A172 (cell line): ENCODE measurements at places on chromosomes 11 and 22. TPM values are rescaled to one million over a fixed set of nuclear protein-coding genes. Genes with fewer than 3 reads are reported as not detected.

DNA sequence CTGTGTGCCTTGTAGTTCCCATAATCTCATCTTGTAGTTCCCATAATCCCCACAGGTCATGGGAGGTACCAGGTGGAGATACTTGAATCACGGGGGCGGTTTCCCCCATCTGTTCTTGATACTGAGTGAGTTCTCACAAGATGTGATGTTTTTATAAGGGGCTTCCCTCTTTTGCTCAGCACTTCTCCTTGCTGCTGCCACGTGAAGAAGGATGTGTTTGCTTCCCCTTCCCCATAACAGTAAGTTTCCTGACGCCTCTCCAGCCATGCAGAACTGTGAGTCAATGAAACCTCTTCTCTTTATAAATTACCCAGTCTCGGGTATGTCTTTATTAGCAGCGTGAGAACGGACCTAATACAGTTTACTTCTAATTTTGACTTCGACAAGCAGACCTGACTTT is 14.0 kb upstream of the SMIM38 start:
- no peak for DNase-seq

DNA sequence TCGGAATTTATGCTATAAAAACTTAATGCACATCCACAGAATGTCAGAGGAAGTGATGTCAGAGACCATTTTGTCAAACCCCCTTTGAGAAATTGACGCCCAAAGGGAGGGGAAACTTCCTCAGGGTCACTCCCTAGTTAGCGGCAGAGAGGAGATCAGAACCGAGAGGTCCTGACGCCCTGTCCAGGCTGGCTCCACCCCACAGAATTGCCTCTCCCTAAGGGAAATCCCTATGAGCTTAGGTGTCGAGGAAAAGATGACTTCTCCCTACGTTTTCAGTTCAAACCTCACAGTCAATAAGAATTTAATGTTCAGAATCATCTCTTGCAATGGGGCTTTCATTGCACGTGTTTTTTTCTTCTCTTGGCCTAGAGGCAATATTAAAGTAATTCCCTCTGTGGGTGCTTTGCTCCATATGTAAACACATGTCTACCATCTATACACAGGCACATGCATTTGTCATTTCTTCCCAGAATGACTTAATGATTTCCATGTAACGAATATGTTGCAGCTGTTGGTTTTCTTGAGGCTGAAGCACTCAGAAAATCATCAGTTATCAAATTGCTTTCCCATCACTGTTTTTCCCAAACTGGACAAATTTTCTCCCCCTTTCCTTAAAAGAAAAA is 148.7 kb upstream of the TIMP3 start:
- DNase-seq = no peak

- DNase-seq = no peak
Observed at GRCh38 chr11:119964136-119965025, 173.5 kb downstream of the TRIM29 start.

DNA sequence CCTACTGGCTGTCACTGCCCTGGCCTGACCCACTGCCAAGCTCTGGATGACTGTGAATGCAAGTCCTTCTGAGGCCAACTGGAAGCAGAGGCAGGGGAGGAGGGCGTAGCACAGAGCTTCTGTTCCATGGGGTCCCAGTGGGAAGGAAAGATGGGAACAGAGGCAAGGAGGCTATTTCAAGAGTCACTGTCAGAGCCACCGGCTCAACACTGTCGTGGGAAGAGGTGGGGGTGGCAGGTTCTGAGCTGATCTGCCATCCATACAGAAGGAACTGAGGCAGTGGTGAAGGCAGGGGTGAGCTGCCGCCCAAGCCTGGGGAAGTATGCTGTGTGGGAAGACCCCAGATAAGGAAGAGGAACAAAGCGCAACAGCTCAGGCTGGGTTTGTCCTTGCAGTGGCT is 54.7 kb downstream of the SGSM3 start:
- DNase-seq = no peak

- no peak for DNase-seq
Observed at GRCh38 chr11:94960488-94960887, 12.9 kb downstream of the CWC15 start.

- DNase-seq = peak; percentile 4
Observed at GRCh38 chr11:123249354-123249753, 54.3 kb upstream of the CLMP start.

DNA sequence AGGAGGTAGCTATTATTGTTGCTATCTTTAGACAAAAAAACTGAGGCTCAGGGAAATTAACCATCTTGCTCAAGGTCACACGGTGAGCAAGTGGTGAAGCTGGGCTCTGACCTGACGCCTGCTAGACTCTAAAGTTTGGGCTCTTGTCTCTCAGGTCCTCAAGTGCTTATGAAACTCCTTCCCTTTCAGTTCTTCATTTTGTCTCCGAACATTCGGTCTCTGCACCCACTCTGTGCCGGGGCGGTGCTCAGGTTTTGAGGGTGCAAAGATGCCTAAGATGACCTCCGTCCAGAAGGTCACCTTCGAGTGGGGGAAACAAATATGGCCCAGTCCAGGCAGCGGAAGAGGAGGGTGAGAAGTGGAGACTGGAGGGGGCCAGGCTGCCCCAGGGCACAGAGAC is 16.0 kb downstream of the OVOL1 start:
- no peak for DNase-seq

- peak; percentile 80 for DNase-seq
Observed at GRCh38 chr11:9765320-9766101, 101.6 kb downstream of the SWAP70 start.

DNA sequence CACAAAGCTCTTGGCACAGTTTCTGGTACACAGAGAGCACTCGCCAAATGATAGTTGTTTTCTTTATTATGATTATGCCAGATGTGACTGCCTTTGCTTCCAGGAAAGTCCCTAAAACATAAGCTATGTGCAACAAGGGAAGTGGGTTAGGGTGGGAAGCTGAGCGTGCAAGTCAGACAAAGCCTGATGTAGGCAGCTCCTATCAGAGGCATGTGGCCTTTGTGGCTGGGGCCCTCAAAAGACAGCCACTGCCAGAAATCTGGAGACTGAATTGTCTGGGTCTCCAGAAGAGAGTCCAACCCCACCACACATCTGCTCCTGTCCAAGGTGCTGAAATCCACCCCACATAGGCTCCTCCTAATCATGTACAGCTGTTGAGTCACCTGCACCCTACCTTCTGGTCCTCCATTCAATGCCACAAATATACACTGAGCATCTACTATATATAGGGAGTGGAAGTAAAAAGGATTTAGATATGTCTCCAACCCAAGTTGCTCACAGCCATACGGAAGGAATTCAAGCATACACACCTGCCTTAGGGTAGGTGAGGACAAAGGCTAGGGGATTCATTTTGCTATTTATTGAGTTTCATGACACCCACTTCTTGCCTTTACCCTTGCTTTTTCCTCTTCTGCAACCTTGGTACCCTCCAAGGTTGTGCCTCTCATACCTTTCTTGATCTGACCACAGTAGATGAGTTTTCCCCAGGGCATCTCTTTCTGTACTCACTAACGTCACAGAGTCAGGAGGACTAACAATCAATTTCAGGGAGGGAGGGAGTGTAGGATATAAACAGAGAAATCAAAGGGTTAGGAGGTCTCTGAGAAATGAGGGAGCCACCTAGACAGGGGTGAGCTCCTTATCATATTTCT is 12.4 kb downstream of the SEC14L3 start:
- DNase-seq = no peak

DNA sequence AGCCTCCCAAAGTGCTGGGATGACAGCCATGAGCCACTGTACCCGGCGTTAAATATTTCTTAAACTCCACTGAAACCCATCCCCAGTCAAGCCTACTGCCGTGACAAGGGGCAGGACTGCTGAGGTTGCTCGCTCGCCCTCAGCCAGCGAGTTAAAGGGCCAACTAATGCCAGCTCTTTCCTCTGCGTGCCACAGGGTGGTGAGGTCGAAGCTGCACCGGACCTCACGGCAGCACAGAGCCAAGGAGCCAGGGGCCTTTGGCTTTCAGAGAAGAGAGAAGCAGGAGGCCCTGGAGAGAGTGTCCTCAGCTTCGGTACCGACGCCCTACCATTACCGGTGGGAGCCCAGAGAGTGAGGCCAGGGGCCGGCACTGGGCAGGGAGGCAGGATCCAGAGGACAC is 12.8 kb downstream of the ARFGAP2 start:
- no peak for DNase-seq

- no peak for DNase-seq
Observed at GRCh38 chr11:66321606-66322005, 4.8 kb upstream of the CD248 start.

GRCh38 chr11:27094120-27094519 is 53.5 kb downstream of the BBOX1 start:
- no peak for DNase-seq

DNA sequence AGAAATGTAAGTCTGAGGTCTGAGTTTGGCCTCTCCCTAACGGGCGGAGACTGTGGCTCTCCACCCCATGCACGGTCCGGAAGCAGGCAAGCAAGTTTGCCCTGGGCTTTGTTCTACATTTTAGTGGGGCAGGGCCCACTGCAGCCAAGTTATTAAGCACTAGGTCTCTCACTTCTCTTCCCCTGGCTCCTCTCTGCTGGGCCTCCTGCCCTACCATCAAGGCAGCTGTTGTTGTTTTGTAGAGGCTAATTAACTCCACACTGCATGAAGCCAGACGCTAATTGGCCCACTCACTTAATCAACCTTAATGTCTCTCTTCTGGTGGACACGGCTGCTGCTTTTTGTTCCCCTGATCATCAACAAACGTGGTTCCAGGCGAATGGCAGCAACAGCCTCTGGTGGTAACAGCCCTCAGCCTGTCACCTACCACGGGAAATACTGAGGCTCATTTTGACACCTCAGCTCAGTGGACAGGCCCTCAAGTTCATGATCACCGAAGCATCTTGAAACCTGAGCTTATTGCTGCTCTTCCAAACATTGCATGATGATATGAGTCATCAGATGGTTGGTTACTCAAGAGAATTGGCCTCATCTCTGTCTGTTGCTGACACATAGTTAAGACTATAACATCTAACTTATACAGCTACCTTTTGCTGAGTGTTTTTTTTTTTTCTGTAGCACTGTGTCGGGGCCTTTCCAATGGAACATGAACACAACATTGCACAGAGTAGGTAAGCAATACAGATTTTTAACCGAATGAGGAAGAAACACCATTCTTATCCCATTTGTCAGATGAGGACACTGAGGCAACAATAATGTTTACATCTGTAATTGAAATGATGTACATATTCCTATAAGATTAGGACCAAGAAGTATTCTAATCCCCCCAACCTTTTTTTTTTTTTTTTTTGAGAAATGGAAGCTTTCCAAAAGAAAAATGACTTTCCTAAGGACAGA is 20.8 kb upstream of the LMO2 start:
- DNase-seq = peak; percentile 81

DNA sequence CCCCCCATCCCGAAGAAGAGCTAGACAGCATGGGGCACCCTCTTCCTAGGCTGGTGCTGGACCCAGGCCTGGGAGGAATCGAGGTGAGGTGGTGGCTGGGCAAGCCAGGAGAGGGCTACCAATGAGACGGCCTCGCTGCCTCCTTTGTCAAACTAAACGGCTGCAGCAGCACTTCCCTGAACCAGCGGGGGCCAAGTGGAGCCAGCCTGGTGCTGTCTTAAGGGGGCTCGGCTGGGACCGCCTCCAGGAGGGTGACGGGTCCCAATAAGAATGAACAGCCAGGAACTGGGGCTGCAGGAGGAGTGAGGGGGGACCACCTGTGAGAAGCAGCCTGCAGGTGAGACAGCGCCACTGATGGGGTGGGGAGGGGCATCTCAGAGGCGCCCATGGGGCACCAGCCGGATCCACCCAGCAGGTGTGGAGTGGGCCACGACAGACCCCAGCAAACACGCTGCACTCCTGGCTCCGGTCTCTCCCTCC is 17.1 kb downstream of the IFT27 start:
- no peak for DNase-seq

DNA sequence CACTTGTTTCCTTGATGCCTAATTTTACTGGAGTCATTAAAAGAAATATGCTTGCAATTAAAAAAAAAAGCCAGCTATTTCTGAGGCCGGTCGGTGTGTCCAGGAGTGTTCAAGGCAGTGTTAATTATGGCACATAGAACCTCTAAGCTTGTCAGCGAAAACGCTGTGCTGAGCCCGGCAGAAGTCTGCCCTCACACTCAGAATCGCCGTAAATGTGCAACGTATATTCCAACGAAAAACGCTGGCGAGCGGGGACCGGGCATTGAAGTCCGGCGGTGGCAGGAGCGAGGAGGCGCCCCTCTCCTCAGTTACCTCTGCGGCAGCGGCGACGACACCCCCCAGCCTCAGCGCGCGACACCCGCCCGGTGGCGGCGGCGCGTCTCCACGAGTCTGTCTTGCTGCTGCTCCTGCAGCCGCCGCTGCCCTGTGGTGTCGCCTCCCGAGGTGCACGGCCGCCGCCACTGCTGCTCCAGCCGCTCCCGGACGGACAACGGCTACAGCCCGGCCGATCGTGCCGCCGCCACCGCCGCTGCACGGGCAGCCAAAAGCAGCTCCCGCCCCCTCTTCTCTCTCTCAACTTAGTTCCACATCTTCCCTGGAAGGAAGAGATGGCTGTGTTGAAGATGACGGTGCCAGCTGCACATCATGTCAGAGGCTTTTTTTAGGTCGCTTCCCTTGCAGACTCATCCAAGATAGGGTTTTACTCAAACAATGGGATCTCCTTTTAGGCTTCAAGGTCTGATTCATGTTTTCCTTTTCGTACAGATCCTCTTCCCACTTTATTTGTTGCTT is 56.0 kb downstream of the JAM3 start:
- no peak for DNase-seq

GRCh38 chr11:71298016-71298550 is 45.7 kb upstream of the SHANK2 start:
- no peak for DNase-seq

- no peak for DNase-seq
Observed at GRCh38 chr11:75902631-75903030, 87.6 kb downstream of the UVRAG start.

DNA sequence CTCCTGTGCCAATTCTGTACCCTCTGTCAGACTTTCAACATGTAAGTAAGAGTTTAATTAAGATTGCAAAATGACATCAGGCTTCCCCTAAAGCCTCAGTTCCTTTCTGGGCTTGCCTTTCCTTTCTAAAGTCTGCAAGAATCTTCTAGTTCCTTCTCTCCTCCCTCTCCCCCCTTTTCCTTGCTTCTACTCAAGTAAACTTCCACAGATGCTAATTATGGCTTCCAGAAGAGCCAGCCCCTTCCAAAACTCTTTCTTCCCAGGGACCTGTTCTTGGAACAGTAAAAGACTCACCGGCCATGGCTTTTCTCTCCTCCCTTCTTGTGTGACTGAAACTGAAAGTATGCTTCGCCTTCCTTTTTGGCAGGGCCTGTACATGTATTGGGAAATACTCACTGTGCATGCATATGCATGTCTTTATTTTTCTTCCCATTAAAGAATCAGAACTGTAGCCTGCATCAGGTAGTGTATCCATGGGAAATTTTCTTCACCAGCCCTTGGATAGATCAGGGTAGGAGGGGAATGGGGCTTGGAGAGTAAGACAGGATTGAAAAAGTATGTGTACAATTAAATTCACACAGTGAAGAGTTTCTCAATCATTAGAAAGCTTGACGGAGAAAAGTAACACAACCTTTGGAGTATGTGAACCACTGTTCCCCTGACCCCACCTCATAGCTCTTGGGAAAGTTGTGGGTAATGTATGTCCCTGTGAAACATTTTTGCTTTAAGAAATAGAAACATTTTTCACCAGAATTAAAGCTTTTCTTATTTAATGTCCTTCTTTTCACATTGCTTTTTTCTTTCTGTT is at the start of gene CASP1:
Gene CASP1, minus strand, starts transcription at position 332 of the 808 bp plus-strand sequence. Its CDS starts 31 bp downstream, at position 301.
- DNase-seq = no peak

GRCh38 chr11:86162239-86162638 is 82.3 kb upstream of the EED start:
- peak; percentile 87 for DNase-seq

GRCh38 chr11:64874308-64875240 is 3.8 kb downstream of the EHD1 start:
- DNase-seq = no peak

BTBD18 gene
- total RNA-seq = not detected in 2 replicates

BRD1 gene
- total RNA-seq = 8.0 and 11.1 TPM in 2 replicates

LINC01488 gene
- total RNA-seq = not detected in 2 replicates

NOX4 gene
- not detected in 2 replicates for total RNA-seq

MOV10L1 gene
- total RNA-seq = 2.0 and 3.0 TPM in 2 replicates

PDE3B gene
- 0.43 and 0.96 TPM in 2 replicates for total RNA-seq

ARRB1 gene
- 18.4 and 22.2 TPM in 2 replicates for total RNA-seq
